Muscle of leg (tissue), 16 donors: ENCODE measurements at places on chromosomes 16 and 17.

DNA sequence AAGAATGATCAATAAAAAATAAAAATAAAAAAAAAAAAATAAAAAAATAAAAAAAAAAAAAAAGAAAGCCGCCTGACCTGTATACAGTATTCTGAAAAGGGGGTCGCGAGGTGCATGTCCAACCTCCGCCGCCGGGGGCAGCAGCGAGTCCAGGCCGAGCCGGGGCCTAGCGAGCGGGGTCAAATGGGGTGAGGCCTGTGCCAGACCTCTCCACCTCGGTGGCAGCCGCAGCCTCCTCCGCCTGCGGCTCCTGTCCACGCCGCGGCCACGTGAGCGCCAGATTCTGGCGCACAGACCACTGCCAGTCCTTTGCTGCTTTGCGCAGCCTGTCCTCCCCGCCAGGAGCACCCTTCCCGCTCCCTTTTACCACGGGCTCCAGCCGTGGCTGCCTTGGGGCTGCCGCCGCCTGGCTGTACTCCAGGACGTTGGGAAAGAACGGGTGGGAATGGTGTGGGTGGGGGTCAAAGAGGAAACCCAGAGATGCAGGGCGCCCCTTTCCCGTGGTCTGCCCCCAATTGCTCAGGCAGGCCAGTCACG, 2.4 kb upstream of the BCKDK start:
- peak; percentile 66 for DNase-seq

DNA sequence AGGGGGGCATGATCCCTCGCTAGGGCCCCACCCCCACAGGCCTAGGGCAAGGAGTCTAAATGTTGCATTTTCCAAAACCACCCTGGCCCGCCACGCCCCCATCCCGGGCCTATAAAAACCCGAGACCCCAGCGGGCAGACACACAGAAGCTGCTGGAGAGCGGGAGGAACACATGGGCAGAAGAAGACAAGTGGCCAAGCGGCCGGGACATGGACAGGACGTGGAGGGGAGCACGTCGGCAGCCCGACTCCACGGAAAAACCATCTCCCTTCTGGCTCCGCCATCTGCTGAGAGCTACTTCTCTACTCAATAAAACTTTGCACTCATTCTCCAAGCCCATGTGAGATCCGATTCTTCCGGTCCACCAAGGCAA, 34.1 kb upstream of the ENPP7 start:
- no peak for DNase-seq

DNA sequence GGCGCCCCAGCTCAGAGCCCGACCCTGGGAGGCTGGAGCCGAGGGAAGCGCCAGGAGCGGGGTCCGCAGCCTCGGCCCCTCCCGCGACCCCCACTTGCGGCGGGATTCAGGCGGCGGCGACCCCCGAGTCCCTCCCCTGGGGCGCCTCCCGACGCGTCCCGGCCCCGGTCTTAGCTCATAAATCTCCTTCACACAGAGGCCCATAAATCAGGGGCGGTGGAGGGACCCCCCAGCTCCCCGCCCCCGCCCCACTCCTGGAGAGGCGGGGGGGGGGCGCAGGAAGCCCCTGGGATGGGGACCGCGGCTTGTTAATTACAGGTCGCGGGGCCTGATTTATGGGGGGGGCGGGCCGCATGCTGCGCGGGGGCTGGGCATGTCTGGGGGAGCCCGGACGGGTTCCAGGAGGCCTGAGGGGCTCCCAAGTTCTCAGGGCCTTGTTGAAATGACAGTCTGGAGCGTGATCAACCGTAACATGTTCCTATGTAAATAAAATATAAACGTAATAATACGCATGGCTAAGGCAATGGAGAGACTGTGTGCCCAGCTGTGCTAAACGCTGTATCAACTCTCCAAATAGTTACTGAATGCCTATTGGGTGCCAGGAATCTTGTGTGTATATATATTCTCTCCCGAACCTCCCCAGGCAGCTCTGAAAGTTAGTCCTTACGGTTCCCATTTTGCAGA, 10.0 kb upstream of the BHLHA9 start:
- DNase-seq: no peak

DNA sequence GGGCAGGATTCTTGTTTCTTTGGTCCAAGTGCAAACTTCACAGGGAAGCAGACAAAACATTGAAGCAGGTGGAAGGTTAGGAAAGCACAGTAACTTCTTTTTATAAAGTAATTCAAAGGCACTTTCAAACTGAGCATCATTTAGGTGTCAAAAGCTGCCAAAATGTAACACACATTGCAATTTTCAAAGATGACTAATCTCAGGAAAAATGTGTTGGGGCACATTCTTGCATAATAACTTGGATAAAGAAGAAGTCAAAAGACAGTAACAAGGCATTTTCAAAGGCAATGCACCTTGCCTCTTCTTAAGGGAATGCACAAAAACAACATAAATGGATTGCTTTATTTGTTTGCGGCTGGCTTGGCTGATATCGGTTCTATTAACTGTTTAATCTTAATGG, 3.6 kb downstream of the KCNJ2 start:
- no peak for DNase-seq

- no peak for DNase-seq
Observed at GRCh38 chr16:70472786-70473433, 18.5 kb downstream of the FCSK start.

DNA sequence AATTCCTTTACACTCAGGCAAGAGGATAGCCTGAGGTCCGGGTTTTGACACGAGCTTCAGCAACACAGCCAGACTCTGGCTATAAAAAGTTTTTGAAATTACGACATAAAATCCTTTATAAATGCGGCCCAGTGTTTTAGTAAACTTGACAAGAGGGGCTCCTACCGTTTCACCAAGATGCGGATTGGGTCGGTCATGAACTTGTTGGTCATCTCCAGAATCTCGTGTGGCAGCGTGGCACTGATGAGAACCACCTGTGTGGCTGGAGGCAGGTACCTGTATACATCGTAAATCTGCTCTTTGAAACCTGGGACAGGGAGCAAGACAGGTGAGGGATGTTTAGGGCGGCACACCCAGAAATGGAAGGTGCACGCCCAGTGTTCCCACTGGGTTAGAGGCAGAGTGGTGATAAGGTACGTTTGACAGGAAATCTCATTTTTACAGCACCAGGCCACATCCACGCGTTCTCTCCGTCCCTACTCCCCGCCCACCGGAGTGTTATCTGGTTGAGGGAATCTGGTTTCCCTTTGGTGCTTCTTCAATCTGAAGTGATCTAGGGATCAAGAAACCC, 8.0 kb downstream of the EIF4A3 start:
- no peak for DNase-seq
